ENCODE measurements at places on chromosomes 16 and 17.

- DNase-seq: no peak
Observed at GRCh38 chr17:20046629-20047028, 37.5 kb downstream of the SPECC1 start.

GRCh38 chr16:26700250-26700649 lies 366.5 kb upstream of the C16orf82 start:
- DNase-seq: no peak

GRCh38 chr17:8192070-8192815 lies 2.3 kb upstream of the BORCS6 start:
- DNase-seq: no peak

DNA sequence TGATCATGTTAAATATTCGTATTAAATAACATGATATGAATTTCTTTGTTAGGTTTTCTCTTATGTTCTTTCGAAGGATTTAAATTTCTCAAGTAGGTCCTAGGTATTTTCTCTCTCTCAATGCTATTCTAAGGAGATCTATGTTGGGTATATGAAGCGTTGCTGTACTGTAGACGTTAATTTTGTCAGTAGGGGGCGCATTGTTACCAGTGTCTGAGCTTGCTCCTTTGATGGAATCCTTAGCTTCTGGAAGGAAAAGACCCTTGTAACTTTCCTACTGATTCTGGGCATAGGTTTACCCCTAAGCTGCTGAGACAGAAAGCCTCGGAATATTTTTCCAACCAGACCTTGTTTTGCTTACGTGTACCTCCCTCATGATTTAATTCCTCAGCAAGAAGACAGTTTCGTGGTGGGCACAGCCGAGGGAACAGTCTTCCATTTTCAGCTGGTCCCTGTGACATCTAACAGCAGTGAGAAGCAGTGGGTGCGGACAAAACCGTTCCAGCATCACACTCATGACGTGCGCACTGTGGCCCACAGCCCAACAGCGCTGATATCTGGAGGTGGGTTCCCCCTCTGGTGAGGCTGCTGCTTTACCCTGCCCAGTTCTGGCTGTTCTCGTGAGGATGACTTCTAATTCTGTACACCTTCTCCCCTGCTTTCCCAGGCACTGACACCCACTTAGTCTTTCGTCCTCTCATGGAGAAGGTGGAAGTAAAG lies 17.9 kb downstream of the UTP4 start:
- DNase-seq: no peak

GRCh38 chr17:828761-829160 lies 46.6 kb downstream of the MRM3 start:
- DNase-seq: no peak

GRCh38 chr16:69270831-69271230 lies 40.3 kb upstream of the VPS4A start:
- no peak for DNase-seq

DNA sequence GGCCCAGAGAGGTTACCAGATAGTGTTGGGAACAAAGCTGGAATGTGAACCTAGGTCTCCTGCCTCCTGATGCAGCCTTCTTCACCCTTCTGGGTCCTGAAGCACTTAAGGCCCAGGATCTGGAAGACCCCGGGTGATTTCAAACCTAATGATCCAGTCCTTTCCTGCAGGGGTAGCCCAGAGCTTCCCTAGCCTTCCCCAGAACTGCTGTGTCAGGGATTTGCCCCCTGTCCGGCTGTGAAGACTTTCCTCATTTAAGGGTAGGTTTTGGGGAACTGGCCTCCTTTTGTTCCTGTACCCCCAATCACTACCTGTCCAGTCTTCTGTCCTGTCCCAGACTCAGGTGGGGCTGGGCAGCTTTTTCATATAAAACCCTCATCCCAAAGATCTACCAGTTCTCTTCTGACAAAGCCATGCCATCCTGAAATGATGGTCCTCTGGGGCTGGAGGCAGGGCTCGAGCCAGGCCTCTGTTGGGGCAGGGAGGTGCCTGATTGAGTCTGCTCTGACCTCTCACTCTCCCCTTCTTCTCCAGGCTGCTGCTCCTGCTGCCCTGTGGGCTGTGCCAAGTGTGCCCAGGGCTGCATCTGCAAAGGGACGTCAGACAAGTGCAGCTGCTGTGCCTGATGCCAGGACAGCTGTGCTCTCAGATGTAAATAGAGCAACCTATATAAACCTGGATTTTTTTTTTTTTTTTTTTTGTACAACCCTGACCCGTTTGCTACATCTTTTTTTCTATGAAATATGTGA lies 1.3 kb downstream of the MT1X start:
- no peak for DNase-seq

DNA sequence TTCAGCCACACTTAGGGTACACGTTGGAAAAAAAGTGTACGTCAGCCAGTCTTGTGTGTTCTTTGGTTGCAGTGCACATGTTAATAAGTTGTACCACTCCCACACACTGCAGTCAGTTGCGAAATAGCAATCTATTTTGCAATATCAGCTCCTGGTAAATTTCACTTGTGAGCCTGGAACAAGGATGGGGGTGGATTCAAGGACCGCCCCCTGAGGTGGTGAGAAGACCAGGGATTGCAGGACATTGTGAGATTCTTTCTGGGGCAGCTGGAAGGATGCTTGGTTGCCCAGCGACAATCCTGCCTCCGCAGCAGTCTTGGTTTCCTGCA lies 78.6 kb upstream of the ZFHX3 start:
- no peak for DNase-seq

DNA sequence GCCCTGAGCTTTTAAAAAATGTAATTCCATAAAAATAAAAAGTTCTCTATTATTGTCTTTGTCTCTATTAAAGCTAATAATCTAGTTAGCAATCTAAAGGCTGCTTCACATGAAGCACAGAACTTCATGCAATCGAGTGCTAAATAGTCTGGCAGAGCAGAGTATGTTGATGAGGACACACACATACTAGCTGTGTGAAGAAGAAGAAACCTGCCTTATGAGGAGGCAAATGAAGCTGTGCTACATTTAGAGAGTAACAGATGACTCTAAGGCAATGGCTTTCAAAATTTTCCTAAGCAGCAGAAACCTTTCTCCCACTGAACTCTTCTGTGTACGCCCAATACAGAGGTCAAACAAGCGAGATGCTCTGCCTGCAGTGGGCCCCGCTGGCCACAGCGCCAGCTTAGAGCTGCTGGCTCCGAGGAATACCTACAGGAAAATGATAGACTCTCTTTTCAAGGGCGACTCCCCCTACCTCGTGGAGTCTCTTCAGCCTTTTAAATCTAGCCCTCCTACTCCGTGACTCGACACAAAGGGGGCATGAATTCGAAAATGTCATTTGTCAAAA lies 39.2 kb downstream of the GNA13 start:
- no peak for DNase-seq

- no peak for DNase-seq
Observed at GRCh38 chr16:50015631-50016030, 9.4 kb upstream of the CNEP1R1 start.

- DNase-seq: no peak
Observed at GRCh38 chr16:47774661-47775060, 313.5 kb downstream of the PHKB start.

DNA sequence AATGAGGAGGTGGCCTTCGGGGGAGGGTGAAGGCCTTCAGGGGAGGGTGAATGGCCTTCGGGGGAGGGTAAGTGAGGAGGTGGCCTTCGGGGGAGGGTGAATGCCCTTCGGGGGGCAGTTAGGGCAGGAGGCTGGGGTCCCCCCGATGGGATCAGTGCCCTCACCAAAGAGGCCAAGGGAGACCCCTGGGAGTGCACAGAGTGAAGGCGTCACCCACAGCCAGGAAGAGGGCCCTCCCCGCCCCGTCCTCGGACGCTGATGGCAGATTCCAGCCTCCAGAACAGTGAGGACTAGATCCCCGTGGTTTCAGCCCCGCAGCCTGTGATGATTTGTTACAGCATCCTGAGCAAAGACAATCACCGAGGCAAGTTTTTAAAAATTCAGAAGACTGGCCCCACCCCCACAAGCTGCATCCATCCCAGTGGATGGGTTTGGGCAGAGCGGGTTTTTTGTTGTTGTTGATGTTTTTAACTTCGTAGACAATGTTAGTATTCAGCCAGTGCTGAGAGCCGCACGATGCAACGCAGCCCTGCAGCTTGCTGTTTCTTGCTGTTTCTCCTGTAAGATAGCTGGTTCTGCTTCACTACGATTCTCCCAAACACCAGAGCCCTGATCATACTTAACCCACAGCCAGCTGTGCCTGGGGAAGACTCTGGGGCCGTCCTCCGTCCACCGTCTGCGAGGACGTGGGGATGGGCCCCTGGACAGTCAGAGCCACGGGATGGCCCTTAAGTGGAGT lies 40.7 kb upstream of the CBFA2T3 start:
- DNase-seq: no peak

DNA sequence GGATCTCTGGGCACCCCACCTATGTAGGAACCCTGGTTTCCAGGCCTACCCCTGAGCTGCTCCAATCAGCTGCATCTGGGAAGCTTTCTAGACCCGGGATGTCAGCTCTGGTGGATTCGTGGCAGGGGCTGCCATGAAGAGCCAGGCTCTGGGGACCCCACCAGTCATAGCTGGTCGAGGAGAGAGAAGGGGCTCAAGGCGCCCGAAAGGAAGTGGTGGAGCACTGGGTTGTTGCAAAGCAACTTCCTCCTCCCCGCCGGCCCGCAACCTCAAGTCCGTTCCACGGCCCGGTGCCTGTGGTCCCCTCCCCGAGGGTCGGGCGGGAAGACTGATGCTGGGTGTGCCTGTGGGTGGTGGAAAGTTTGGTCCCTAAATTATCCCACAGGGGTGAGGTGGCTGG lies 10.2 kb downstream of the TBKBP1 start:
- DNase-seq: no peak

GRCh38 chr17:7021993-7022778 lies 664 bp upstream of the BCL6B start:
- no peak for DNase-seq

- DNase-seq: no peak
Observed at GRCh38 chr17:39118674-39119419, 32.6 kb downstream of the PLXDC1 start.

DNA sequence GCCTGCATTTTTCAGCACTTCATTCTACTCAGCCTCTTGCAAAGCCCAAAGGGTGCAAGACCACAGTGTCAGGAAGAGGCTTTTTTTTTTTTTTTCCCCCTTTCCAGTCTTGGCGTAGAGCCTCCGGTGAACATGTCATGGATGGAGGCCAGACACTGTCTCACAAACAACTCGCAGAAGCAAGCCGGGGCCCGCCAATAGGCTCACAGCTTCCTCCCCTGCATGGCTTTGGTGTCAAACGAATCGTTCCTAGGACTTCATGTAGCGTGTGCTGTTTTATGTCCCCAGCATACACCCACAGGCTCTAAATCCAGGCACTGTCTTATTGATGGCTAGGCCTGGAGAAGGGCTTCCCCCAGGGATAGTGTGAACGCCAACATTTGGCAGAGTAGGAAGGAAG lies 457.7 kb upstream of the MAF start:
- no peak for DNase-seq

DNA sequence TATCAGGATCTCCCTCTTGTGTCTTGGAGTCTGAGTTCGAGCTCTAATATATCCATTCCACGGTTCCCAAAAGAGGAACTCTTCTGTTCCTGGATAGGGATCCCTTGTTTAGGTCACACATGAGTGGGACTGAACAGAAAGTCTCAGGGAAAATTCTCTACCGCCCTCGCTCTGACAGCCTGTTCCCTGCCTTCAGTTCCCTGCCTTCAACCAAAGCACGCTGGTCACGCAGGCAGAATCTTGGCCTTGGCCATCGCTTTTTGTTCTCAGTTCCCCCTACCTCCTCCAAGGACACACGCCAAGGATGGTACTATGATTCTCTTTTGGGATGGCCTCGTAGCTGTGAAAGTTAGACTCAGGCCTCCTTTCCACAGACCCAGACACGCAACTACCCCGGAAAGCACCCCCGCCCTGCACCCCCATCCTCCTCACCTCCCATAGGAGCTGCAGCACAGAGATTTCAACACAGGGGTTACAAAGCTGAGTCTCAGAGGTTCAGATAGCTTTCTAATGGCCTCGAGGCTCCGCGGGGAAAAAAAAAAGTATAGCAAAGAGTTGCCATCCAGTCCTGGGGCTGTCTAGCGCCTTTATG lies 1.5 kb upstream of the SHISA6 start:
- DNase-seq: no peak

GRCh38 chr17:83064021-83064731 lies 15.2 kb upstream of the METRNL start:
- DNase-seq: no peak

GRCh38 chr17:50203604-50204345 lies 2.3 kb upstream of the COL1A1 start:
- no peak for DNase-seq

- DNase-seq: no peak
Observed at GRCh38 chr16:61289141-61289540, 747.1 kb downstream of the CDH8 start.

DNA sequence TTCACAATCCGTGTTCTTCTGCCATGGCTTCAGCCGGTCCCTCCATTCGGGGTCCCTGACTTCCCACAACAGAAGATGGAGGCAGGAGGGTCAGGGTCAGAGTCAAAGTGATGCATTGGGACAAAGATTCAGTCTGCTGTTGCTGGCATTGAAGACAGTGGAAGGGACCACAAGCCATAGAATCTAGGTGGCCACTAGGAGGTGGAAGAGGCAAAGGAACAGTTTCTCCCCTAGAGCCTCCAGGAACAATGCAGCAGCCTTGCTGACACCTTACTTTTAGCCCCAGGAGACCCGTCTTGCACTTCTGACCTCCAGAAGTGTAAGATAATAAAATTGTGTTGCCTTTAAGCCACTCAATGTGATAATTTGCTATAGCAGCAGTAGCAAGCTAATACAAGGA lies 55.9 kb downstream of the MFSD11 start:
- no peak for DNase-seq

DNA sequence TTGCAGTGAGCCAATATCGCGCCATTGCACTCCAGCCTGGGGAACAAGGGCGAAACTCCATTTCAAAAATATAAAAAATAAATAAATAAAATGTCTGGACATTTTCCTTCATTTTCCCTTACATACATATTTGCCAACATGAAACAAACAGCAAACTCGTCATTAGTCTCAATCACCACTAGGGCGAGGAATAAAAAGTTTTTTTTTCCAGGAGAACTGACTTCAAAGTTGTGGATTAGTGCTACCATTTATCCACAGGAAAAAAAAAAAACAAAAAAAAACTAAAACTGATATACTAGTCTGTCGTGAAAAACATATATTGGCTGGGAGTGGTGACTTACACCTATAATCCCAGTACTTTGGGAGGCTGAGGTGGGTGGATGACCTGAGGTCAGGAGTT lies 77.0 kb upstream of the MTMR4 start:
- no peak for DNase-seq
